ENCODE measurements at places on chromosomes 5 and 9.
A peak's percentile ranks its signal among the peaks of the same experiment; 100 is the strongest.

DNA sequence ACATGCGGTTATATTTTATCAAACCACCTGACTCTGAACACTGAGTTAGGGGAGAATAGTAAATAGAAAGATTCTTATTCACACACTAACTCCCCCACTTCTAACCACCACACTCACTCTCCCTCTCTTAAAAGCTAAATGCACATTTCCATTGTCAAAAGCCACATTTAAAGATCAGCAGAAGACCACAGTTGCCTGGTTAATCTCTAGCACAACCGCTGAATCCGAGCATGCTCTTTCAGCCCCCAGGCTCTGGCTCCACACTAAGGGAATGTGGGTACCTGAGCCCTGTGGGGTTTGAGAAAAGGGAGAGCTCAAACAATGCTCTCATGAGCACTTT, 35.7 kb downstream of the PFDN1 start:
- no peak for DNase-seq

DNA sequence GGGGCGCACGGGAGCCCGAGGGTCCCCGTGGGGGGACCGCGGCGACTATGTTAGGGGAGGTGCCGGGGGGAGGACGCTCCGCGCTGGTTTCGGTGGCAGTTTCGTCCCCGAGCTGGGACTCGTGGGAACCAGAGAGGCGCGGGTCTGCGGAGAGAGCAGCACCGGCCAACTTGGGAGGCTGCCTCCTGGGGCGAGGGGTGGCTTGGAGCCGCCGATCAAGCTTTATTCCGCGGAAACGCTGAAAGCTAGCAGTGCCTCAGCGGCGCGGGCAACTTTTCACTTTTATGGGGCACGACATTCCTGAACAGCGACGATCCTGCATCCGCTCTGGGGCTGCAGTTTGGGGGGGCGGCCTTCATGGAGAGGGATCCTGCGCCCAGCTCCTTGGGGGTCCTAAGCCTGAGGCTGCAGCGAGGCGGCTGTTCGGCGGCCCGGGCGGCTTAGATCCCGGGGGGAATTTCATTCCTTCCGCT, 369 bp downstream of the OCLN start:
- DNase-seq = no peak

GRCh38 chr9:134267881-134268724, 58.2 kb upstream of the RXRA start:
- DNase-seq = no peak

GRCh38 chr5:113487781-113488644, at the start of gene MCC:
Gene MCC, minus strand, starts transcription at chr5:113488453.
- DNase-seq = peak; percentile 92

GRCh38 chr5:103224118-103224893, 34.3 kb upstream of the MACIR start:
- DNase-seq = peak; percentile 81

Measured in fibroblast of villous mesenchyme (primary cell).